ENCODE measurements at places on chromosomes 2 and 18.
A peak's percentile ranks its signal among the peaks of the same experiment; 100 is the strongest.

- peak; percentile 87 for ATAC-seq
Measured at GRCh38 chr2:176491172-176491904, 222.1 kb downstream of the MTX2 start.

- no peak for ATAC-seq
Measured at GRCh38 chr18:35289293-35289692, 736 bp downstream of the ZSCAN30 start.

GRCh38 chr18:11411048-11411447 lies 198.3 kb upstream of the SLC35G4 start:
- ATAC-seq = no peak

DNA sequence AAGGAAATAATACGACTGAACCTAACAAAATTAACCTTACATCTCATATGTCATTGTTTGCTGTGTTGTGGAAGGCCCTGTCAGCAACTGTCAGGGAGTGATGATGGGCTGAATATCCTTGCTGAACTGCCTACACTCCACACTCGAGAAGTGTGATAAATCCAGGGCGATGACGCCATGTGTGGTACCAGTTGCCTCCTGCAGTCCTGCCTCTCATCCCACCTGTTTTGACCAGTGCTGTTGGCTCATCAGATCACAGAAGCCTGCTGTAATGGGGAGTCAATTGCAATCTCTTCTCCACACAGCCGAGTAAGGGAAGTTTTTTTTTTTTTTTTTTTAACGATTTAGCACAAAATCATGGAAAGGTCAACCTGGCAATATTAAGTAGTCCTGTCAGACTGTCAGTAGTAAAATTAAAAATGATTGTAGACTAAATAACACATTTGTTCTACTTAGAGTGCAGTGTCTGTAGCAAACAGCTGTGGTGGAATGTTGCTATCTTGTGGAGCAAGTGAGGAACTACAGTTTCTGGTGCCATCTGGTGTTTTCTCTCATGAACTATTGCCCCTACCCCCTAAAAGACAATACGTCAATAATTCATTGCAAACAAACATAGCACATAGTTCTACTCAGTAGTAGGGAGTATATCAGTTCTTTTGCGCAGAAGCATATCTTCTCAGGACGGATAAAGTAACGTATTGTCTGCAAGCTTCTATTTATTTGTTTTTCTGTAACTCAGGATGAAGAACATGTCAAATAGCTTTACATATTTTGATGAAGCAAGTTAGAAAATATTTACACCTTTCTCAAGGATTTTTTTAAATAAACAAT lies 347.6 kb downstream of the CTNNA2 start:
- peak; percentile 83 for ATAC-seq

GRCh38 chr2:161039071-161039470 lies 121.2 kb upstream of the TANK start:
- ATAC-seq = no peak

- no peak for ATAC-seq
Measured at GRCh38 chr2:134401789-134402188, 147.9 kb downstream of the MGAT5 start.

- ATAC-seq = no peak
Measured at GRCh38 chr2:70121627-70122372, 34.5 kb downstream of the PCBP1 start.

DNA sequence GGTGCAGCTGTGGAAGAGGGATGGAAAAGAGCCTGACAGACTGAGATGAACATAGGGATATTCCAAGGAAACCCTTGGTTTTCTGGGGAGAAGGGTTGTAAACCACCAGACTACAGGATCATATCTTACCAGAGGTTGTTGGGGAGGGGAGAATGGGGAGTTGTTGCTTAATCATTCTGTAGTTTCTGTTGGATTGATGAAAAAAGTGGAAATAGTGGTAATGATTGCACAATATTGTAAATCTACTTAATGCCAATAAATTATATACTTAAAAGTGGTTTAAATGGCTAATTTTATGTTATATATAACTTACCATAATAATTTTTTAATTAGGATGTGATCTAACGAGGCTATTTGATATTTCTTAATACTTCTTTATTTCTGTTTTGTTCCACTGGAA lies 800.9 kb downstream of the BCL11A start:
- ATAC-seq = no peak

DNA sequence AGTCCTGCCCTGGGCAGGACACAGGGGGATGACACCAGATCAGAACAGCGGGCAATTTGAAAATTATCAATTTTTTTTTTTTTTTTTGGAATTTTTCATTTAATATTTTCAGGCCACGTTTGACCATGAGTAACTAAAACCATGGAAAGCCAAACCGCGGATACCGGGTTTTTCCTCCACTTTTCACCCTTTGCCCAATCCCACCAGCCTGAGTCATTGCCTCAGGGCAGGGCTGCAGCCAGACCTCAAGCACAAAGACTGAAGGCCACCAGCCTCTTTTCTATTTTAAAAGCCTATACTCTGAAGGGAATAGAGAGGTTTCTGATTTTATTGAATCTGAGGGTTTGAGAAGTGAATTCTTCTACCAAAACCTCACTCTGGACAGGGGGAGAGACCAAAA lies 381.1 kb downstream of the IRS1 start:
- no peak for ATAC-seq

GRCh38 chr18:59655676-59656075 lies 41.5 kb downstream of the CCBE1 start:
- no peak for ATAC-seq

DNA sequence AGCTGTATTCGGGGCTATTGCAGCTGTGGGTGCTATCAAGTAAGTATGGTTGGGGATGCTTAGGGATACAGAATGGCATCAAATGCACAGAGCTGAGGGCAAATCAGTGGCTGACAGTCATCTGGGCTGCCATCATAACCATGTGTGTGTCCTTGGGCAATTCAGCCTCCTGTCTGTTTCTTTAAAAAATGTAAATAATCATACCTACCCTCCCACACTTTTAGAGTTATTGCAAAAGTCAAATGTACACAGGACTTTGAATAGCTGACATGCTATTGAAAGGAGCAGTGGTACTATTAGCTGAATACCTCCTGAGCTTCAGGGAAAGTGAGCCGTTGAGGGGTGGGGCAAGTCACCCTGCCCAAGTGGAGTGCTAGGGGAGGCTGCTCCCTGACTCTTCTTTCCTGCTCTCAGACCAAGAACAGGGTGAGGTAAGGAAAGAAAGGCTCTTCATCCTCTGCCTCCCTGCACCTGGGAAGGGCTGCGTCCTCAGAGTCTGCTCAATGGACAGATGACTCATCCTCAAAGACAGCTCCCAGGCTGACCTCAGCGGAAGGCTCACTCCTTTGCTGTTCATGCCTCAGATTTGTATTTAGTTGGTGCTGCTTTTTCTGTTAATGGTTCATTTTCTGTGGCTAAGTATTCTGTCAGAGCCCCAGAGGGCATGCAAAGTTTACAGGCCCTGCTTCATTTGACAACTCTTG lies 54.9 kb upstream of the BZW1 start:
- ATAC-seq = peak; percentile 88

DNA sequence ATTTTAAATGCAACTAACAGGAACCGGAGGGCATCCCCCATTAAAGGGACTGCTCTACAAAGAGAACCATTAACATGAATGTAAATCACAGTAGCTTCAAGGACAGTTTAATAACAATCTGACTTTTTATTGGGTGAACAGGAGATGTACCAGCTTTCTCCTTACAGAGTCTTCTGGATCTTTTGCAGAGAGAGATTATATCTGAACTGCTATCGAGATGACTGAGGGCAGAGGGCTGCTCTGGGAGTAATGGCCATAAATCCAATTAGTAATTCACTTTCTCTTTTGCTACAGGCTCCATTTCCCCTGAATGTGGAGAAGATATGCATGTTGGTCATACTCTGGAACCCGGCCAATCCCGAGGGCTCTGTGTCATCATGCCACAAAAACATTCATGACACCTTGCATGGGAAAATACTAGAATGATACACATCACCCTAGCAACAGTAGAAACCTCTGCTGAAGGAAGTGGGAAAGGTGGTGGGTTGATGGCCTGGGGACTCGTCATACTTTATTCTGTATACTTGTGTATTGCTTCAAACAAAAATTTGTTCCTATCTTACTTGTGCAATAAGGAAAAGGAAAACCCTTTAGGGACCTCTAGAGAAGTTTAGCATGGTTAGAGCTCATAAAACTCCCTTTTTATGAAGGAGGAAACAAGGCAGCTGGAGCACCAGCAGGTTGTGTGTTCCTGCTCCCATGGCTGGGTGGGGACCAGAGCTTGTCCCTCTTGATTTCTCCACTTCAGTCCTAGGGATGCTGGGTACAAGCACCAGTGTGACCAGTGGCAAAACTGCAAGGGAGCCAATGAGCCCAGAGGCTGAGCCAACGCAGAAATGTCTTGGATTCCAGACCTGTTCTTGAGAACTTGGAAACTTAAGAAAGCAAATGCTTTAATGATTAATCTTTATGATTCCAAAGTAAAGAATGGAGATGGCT lies 26.0 kb downstream of the CTAGE1 start:
- peak; percentile 96 for ATAC-seq

- no peak for ATAC-seq
Measured at GRCh38 chr2:168034616-168035015, 212.8 kb downstream of the STK39 start.

- ATAC-seq = no peak
Measured at GRCh38 chr18:54100466-54100865, 124.0 kb downstream of the MBD2 start.

DNA sequence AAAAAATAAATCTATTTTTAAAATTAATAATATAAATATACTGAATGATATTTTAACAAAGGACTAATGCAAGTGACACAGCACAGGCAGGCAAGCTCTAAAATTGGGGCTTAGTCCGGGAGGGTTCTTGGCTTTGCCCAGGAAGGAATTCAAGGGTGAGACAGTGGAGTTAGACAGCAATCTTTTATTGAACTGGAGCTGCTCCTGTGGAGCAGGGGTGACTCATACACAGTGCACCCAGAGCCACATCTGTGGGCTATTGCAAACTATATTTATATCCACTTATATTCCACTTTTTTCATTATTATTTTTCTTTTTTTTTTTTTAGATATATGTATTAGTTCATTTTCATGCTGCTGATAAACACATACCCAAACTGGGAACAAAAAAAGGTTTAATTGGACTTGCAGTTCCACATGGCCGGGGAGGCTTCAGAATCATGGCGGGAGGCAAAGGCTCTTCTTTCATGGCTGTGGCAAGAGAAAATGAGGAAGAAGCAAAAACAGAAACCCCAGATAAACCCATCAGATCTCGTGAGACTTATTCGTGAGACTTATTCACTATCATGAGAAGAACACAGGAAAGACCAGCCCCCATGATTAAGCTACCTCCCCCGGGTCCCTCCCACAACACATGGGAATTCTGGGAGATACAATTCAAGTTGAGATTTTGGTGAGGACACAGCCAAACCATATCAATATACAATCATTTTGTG lies 437.1 kb downstream of the BCL11A start:
- ATAC-seq = no peak

DNA sequence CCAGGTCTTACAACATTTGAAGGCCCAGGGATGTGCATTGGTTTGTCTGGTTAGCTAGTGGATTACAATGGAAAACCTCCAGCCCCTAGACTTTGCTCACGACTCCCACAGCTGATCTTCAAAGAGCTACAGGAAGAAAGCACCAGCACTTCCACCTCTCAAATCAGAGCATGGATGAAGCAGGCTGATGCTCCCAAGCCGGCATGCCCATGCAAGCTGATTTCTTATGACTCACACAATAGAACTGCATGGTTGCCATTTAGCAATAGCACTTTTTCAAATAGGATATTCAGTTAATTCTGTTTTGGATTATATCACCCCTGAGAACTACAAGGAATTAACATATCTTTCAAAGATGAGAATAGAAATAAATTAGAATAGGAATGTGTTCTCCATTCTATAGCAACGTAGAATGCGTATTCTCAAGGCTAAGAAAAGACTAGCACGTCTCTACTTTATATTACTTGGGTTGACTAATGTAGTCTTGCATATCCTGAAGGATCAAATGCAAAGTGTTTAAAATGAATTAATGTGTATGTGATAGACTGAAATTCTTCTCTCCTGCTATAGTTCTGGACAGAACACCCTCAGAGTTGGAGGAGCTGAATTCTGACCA lies 292.4 kb downstream of the TRIB2 start:
- peak; percentile 76 for ATAC-seq

DNA sequence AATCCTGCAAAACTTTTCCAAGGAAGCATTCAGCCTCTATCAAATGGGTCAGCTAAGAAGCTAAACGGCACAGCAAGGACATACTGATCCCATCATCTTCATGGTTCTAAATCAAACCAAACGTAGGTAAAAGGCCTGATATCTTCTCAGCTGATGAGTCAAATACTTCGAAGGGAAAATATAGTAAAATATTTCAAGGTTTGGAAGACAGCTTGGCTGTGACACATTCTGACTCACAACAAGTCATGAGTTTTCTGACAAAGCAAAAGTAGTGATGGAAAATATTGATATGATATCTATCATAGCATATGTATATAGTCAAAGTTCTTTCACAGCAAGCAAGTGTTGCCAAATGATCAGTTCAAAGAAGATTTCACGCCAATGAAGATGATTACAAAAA lies 31.5 kb downstream of the DOCK10 start:
- ATAC-seq = no peak

Measured in motor neuron (in vitro differentiated cells).